ENCODE measurements at places on chromosomes 2 and 18.

GRCh38 chr2:225112362-225113126 is 70.3 kb upstream of the DOCK10 start:
- no peak for DNase-seq

- no peak for DNase-seq
These were observed 74.6 kb downstream of the DCDC2C start for GRCh38 chr2:3777966-3778365.

- DNase-seq, result no peak
These were observed 55.2 kb downstream of the ZEB2 start for GRCh38 chr2:144464730-144465129.

DNA sequence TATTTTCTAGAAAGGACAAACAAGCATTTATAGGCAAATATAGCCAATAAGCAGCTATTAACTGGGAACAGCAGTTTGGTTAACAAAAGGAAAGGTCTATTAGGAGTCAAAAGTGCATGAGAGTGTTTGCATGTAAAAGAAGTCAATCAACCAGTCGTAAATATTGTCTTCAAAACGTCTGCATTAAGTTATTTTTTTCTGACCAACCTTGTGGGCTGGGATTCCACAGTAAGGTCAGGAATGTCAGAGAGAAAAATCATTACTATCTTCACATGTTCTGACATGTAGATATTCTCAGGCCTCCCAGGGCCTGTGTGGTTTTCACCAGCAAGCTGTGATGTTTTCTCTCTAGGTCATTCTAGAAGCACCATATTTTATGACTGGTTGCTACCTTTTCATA is 922.5 kb downstream of the SUCLG1 start:
- no peak for DNase-seq

DNA sequence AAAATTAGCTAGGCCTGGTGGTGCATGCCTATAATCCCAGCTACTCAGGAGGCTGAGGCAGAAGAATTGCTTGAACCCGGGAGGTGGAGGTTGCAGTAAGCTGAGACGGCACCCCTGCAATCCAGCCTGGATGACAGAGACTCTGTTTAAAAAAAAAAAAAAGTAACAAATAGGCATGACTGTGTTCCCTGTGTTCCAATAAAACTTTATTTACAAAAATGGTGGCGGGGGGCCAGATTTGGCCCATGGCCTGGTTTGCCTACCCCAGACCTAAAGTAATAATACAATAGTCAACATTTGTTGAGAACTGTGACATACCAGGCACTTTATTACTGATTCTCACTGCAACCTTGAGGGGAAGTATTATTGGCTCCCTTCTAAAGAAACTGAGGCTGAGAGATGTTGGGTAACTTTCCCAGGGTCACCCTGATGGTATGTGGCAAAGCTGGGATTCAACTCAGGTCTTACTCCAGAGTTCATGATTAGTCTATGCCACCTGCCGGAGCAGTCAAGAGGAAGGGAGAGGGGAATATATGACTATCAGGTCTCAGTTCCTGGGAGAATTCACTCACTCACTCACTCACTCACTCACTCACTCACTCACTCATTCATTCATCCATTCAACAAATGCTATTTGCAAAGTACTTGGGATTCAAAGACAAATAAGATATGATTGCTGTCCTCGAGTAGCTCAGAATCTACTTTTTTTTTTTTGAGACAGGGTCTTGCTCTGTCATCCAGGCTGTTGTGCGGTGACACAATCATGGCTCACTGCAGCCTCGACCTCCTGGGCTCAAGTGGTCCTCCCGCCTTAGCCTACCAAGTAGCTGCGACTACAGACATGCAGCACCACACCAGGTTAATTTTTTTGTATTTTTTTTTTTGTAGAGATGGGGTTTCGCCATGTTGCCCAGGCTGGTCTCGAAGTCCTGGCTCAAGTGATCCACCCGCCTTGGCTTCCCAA is 14.3 kb upstream of the KCMF1 start:
- no peak for DNase-seq

DNA sequence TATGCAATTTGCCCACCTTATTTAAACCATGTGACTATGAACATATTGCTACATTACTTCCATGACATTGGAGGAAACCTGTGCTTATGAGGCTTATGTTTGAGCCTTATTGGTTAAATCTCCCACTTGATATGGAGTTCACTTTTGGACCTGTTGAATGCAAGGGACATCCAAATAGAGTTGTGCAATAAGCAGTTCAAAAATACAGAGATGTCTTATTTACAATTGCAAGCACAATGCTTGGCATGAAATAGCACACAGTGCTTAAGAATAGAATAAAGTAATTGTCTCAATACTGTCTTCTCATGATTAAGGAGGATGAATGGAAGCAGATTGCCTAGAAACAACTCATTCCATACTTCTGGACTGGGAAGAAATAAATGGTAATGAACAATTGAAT is 793.5 kb downstream of the METTL4 start:
- no peak for DNase-seq

DNA sequence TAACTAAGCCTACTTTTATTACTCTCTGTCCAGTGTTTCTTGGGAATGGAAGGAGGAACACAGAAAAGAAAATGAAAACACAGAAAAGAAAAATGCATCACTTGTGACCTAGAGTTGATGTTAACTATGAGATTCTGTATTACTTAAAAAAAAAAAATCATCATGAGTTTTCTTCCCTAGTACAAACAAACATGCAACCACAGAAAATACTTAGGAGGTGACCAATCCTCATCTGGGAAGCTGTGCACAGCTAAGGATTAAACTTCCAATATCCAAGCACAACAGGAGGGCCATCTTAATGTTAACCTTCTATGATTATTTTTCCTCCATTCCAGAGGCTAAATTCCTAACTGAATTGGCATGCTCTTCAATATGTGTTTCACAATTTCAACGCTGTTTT is 1140.4 kb downstream of the LRP1B start:
- DNase-seq, result peak; percentile 66

DNA sequence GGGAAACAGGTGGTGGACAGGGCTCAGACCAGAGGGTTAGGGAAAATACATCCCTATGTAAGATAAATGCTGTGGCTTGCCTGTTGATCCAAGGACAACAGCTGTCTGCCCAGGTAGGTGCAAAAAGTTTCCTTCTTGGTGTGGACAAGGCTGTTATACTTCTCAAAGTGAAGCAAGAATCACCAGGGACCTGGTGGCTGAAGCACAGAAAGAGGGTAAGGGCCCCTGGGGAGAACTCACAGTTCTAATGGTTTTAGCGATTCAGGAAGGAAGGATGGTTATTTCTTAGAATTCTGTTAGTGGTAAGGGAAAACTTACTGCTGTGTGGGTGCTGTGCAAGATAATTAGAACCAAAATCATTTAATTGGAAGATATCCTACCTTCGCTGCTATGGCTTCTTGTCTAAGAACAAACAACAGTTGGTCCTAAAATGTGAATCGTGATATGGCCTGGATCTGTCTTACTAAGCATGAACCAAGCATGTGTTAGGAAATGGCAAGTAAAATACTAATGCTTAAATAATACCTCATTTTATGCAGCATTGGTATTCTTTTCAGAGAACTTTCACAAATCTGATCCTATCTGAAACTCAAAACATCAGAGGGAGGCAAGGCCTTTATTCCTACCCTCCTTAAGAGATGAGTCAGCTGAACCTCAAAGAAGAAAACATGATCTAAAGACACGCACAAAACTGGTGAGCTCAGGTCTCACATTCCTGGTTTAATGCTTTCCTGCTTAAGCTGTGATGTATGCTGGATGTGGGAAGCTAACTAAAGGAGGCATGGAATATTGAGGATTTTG is 159.2 kb upstream of the THUMPD2 start:
- DNase-seq, result peak; percentile 75

GRCh38 chr2:53724536-53724935 is 43.1 kb upstream of the CHAC2 start:
- DNase-seq, result no peak

DNA sequence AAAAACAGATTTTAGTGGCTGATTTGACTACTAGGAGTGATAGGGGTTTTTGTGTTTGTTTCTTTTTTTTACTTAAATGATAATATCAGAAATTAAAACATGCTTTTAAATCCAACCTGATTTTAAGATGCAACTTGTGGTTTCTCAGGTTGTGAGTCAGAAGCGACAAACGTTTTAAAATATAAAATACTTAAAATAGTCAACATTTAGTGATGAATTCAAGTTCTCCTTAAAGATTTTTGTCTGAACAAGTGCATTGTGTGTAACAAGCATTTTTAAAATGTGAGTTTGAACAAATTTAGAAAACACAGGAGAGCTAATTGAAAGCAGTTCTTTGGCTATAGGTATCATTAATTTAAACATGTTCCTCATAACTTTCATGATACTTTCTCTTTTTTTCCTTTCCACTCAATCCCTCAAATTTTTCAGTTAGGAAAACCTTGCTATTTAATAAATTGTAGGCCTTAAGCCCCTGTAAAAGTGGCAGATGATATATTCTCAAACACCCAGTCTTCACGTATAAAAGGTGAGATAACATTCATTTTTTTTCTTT is 3.6 kb downstream of the TBR1 start:
- no peak for DNase-seq

DNA sequence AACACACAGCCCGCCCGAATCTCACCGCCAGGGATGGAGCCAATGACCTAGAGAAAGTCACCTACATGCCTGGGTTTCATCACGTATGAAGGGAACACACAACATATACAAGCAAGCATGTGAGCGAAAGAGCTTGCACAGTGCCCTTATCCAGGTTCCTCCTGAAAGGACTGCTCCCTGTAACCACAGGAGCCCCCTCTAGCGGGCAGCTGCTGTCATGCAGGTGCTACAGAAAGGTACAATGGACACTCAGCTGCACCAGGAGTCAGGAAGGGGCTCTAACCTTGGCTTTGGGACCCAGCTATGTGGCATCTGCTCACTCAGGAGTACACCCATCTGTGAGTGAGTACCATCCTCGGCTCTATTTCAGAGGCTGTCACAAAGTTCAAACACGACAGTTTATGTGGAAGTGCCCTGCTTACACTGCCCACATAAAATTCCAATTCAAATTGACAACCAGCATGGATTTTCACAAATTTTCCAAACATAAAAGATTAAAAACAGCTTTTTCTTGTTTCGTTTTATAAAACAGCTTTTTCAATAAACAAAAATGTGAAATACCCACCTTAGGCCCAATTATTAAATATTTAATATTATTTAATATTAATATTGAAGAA is 3.5 kb downstream of the NDUFA10 start:
- DNase-seq, result peak; percentile 82

DNA sequence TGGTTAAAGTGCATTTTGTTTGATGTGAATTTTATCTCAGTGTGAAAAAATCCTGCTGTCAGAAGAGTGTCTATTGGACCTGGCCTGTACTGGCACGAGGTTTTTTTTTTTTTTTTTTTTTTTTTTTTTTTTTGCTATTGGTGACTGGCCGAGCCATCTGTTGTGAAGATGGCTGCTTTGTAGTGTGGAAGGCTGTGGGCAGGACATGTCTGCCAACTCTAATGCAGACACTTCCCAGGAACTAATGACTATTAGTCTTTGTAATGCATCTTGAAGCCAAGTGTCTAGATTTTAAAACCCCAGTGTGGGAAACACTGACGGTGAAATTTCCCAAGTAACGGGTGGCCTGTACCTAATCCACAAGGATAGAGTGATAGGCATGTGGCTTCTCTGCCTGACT is 34.3 kb downstream of the ZAP70 start:
- DNase-seq, result peak; percentile 72

GRCh38 chr2:231277962-231278361 is 79.5 kb downstream of the ARMC9 start:
- no peak for DNase-seq

- DNase-seq, result peak; percentile 78
These were observed 82.0 kb downstream of the MREG start for GRCh38 chr2:215931256-215931903.

- DNase-seq, result no peak
These were observed 375.0 kb downstream of the LRRTM4 start for GRCh38 chr2:77147153-77147552.

DNA sequence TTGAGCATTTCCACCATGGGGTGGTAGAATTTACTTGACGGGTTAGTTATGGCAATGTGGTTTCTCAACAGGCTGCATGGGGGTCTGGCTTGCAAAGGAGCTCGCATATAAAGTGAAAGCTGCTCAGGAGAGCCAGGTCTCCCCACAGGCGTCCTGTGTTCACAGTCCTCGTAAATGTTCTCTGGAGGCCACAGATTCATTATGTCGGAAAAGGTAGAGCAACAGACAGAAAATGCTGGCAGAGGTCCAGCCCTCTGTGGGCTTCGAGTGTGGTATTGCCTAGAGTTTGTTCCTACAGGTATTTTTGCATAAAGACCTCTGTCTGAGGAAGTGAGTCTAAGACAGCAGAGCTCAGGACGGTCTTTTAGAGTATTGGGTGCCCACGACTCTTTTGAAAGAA is 96.4 kb downstream of the CDCA7 start:
- DNase-seq, result no peak

GRCh38 chr2:198273660-198274059 is 469.3 kb downstream of the PLCL1 start:
- peak; percentile 60 for DNase-seq

DNA sequence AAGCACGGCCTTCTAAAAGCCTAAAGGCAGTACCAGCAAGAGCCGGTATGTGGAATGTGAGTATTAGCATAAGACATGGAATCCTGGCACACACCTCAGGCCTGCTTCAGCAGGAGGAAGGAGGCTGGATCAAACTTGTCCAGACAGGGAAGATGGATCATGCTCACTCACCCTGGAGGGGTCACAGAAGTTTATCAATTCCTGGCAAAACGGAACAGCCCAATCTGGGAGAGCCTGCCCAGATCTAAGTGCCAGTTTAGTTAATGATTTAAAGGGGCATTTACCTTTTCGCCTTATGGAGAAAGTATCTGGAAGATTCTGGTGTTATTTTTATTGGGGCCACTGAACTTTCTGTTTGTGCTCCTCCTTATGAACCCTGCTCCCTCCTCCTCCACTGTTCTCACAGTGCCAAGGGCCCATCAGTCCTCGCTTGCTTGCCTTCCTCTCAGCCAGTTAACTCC is 58.3 kb upstream of the NFE2L2 start:
- DNase-seq, result no peak

DNA sequence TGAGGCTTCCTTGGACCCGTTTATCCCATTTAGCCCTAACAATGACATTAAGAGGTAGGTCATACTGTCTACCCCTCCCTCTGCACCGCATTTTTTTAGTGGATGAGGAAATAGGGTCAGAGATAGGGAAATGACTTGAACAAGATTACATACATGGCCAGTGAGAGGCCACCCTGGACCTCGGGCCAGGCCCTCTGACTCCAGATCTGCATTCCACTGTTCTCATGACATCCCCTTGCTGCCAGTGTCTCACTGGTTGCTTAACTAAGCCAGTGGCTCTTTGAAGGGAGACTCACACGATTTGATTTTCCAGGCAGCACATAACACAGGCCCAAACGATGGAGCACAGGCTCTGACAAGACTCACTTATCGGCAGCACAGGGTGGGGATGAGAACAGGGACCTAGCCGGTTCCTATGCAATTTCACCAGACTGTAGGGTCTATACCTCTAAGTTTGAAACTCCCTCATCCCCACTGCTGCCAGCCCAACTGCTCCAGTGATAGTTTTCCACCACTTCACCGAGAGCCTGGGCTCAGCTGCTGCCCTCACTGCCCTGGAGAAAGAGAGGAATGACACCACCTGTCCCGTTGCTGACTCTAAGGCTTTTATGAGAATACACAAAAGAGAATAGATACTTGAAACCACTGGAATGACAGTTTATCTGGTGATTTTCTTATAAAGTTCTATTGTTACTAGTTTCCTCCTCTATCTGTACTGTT is 82.5 kb downstream of the TMEM247 start:
- no peak for DNase-seq

- no peak for DNase-seq
These were observed 62.3 kb upstream of the NYAP2 start for GRCh38 chr2:225337183-225337582.
